ENCODE measurements at places on chromosomes 7 and 10.

DNA sequence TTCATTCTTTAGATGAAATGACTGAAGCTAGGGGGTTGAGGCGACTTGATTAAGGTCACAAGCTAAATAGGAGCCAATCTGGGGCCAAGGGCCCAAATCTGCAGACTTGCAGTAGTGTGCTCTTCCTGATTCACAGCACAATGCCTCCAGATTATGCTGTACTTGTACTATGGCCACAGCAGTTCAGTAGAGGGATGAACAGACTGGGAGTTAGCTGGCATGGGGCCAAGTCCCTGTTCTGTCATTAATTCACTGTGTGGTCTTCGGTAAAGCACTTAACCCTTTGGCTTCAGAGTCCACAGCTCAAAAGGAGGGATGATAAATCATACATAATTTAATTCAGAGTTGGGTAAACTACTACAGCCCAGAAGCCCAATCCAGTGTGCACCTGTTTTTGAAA lies 196.8 kb downstream of the XPNPEP1 start:
- DNase-seq, result no peak

GRCh38 chr7:90212149-90212495 lies 582 bp downstream of the STEAP2 start:
- no peak for DNase-seq

DNA sequence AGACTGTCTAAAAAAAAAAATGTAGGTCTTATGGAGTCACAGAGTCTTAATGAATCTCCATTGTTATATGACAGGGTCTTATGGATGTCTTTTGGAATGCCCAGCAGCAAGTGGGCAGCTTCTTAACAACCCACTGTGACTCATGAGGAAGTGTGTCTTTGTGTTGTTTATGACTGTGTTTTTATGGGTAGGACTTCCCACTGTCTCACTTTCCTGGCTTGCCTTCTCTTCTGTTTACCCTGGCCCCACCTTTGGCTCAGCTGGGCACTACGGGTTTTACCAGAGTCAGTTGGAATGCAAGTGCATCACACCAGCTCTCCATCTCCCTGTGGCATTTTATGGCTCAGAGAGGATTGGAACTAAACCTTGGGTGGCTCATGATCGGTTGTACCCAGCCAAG lies 580.5 kb downstream of the AUTS2 start:
- DNase-seq, result no peak

GRCh38 chr10:78313048-78313381 lies 279.4 kb downstream of the RPS24 start:
- no peak for DNase-seq

- no peak for DNase-seq
These were observed 479 bp downstream of the PNPLA8 start for GRCh38 chr7:108525327-108525984.

DNA sequence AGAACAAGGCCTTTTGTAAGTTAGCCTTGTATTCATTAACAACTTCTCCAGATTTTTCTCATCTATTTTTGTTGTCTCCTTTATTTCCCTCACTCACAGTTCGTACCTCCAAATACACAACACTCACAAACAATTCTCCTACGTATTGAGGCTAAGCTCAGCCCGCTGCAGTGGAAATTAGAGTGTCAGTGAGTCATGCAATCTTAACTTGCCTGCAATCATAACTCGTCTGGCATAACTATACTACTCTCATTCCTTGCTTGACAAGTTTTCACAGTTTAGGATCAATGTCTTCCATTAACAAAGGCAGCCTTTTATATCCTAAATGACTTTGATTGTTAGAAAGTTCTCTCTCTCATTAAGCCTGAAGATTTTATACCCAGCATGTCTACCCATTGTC lies 23.8 kb downstream of the TMEM196 start:
- no peak for DNase-seq

DNA sequence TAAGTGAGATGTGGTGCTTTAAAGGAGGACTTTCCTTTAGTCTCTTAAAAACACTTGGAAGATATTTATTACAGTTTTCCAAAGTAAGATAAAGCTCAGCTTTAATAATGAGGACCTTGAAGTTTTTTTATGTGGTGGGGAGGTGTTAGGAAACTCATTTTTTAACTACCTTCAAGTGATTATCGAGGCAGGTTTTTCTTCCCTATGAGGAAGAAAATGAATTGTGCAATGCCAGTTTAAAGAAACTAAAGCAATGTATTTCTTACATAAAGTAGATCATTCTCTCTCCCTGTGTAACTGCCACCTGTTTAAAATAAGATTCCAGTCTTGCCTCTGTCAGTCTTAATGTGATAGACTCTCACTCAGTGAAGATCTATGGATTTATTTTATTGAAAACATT lies 27.9 kb downstream of the ZEB1 start:
- DNase-seq, result no peak

DNA sequence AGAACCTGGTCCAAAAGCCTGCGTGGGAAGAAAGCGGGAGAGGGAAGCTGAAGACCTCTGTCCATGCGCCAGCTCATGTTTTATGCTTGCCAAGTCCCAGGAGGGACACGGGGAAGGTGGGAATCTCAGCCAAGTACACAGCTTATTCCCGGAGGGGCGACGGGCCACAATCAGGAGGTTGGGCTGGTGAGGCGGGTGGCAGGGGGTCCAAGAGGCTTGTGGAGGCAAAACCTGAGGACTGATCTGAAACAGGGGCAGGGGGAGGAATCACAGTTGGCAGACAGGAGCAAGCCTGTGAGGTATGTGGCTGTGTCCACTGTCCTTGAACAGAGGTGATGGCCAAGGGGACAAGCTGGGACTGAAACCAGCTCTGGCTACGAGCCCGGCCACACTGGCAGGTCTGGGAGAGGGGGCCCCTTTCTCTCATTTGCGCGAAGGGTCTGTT lies 38.0 kb upstream of the LEP start:
- no peak for DNase-seq

DNA sequence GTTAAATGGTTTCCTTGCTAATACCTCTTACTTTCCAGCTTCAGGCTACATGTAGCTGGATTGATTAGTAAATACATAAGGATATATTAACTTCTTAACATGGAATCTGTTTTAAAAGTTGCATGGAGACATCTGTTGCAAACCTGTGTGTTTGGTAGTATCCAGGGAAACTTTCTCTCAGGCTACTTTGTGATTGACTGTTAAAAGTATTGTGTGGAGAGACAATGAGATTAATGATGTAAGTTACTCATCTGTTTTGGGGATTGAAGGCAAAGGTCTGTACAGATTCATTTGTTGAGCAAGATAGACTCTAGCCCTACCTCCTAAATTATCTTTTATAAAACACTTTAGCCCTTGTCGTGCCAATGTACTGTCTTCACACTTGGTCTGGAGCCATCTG lies 6.6 kb downstream of the CREB5 start:
- DNase-seq, result no peak

DNA sequence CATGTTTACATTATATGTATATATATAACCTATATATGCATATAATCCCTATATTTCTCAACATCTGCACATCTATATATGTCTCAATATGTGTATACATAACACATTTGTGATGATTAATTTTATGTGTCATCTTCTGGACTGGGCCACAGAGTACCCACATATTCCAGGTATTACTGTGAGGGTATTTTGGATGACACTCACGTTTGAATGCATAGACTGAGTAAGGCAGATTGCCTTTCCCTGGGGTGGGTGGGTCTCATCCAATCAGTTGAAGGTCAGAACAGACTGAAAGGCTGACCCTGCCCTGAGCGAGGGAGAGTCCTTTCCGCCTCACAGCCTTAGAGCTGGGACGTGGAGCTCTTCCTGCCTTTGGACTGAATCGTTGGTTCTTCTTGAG lies 295.2 kb upstream of the PFKP start:
- DNase-seq, result no peak

GRCh38 chr10:10612151-10612550 lies 405.5 kb upstream of the CELF2 start:
- no peak for DNase-seq

GRCh38 chr7:32275216-32276009 lies 205.2 kb upstream of the PDE1C start:
- no peak for DNase-seq

DNA sequence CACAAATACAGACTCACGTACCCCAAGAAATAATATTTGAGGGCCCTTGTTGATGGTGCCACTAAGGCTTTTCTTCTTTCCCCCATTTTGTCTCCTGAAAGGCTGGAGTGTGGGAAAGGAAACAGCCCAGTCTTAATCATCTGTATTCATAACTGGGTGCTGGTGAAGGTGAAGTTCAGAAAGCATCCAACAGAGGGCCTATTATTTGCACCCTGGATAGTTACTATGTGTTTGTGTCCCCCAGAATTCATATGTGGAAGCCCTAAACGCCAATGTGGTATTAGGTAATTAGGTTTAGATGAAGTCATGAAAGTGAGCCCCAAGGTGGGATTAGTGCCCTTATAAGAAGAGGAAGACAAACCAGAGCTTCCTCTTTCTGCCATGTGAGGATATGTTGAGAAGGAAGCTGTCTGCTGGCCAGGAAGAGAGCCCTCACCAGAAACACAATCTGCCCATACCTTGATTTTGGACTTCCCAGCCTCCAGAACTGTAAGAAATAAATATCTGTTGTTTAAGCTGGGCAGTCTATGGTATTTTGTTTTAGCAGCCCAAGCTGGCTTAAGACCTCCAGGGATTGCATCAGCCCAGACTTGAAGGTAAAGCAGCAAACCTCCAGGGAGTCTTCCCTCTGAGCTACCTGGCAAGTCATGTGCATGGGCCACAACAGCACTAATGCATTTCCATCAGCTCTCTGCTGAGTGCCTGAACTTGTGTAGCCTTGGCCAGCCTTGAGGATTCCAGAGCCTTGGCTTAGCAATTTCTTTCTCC lies 90.0 kb upstream of the ADRB1 start:
- no peak for DNase-seq

DNA sequence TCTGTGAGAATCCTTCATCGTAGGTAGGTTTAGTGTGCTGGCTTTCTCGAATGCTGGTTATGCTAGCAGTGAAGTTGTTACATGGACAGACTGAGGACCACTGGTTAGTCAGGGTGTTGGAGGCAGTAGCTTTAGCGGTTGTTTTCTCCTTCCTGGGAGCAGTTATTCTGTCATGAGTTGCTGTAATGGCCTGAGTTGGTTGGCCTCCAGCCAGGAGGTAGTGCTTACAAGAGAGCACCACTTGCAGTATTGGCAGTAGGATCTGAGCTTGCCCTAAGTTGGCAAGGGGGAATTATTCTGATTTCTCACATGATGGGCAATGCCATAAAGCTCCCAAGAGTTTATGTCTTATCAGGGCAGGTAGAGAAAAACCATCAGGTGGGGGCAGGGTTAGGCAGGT lies 58.0 kb downstream of the IPMK start:
- no peak for DNase-seq

DNA sequence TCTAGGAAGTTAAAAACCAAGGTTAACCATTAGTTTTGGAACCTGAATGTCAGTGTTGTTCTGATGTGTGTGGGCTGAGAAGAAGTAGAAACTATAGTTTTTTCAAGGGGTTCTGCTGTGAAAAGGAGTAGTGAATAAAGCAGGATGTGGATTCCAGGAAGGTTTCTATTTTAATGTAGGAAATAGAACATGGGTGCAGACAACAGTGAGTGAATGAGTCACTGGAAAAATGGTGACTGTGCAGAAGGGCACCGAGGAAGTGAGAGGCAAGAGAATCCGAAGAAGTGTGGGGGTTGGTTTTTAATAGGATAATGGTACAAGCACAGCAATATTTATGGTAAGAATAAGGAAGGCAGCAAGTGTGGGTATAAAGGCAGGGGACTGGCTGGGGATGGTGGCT lies 120.4 kb downstream of the ARHGAP21 start:
- no peak for DNase-seq

DNA sequence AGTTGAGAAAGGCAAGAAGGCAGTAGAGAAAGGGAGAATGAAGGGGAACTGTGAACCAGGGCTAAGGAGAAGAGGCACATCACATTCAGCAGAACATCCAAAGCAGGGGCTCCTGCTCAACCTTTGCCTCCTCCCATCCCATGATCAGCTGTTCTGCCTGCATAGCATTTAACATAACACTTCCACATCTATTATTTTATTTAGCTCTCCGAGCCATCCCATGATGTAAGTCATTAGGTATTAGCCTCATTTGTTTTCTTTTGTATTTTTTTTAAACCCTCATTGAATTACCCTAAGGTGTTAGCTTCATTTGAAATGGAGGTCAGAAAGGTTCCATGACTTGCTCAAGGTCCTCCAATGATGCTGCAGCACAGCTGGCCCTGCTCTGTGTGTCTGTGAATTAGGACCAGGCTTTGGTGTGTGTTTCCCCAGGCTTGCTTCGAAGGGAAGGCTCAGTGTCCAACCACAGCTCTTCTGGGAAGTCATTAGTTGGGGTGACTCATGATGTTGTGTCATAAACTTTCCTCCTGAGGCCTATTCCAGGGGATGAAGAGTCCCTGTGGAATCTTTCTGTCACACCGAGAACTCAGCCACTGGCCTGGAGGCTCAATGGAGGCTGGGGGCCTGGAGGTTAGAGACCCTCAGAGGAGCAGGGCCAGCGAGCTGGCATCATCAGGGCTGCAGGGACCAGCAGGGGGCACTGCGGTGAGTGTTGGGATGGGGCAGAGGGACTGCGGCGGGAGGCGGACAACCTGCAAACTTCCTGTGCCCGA lies 16.5 kb downstream of the NPFFR1 start:
- no peak for DNase-seq

- DNase-seq, result no peak
These were observed 642.5 kb upstream of the KCND2 start for GRCh38 chr7:119630406-119630969.

GRCh38 chr7:25959168-25959734 lies 192.7 kb upstream of the NFE2L3 start:
- no peak for DNase-seq

GRCh38 chr10:16792675-16793074 lies 24.5 kb downstream of the RSU1 start:
- DNase-seq, result no peak

DNA sequence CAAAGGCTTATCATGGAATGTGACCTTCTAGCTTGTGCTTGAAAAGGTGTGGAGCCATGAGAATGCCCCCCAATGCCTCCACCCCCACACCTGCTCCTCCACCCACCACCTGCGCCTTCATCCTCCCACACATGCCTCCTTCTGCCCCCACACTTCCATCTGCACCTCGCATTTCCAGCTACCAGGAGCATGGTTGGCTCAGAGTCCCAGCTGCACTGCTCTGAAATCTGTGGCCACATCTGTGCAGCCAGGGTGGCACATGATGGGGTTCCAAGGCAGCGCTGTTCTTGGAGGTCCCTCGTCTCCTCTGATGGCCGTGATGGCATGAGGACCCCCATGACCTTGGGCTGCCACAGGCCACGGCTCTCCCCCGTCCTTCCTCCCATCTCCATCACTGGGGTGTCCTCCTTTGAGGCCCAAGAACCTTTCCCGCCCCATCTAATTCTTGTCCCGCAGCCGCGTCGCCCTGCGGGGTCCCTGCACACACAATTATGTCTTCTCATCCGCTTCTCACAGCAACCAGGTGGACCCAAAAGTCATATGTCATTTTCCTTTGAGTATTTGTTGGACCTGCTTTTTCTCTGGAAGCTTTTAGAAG lies 40.6 kb upstream of the CNPY1 start:
- DNase-seq, result no peak

- DNase-seq, result no peak
These were observed 89.7 kb upstream of the STEAP4 start for GRCh38 chr7:88396295-88396947.

GRCh38 chr7:1192171-1192676 lies 32.2 kb upstream of the ZFAND2A start:
- DNase-seq, result no peak
